NCI-H187 (cell line): ENCODE measurements at places on chromosomes 6 and 20.
A peak's percentile ranks its signal among the peaks of the same experiment; 100 is the strongest.

DNA sequence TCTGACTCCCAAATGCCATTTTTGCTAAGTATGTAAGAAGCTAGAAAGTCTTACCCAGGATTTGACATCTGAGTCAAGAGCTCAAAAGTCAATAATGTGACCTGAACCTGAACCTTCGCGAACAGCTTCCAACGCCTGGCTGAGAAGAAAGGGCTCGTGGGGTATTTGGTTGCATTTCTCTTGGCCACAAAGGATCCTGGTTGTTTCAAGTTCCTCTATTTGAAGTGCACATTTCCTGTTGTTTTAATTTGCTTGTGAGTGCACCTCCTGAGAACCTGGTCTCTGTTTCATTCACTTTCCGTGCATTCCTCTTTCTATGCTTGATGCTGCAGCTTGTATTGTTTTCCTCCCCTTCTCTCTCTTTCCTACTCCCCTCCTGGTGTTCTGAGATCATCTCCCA lies 212.5 kb downstream of the FOXA2 start:
- DNase-seq: no peak

DNA sequence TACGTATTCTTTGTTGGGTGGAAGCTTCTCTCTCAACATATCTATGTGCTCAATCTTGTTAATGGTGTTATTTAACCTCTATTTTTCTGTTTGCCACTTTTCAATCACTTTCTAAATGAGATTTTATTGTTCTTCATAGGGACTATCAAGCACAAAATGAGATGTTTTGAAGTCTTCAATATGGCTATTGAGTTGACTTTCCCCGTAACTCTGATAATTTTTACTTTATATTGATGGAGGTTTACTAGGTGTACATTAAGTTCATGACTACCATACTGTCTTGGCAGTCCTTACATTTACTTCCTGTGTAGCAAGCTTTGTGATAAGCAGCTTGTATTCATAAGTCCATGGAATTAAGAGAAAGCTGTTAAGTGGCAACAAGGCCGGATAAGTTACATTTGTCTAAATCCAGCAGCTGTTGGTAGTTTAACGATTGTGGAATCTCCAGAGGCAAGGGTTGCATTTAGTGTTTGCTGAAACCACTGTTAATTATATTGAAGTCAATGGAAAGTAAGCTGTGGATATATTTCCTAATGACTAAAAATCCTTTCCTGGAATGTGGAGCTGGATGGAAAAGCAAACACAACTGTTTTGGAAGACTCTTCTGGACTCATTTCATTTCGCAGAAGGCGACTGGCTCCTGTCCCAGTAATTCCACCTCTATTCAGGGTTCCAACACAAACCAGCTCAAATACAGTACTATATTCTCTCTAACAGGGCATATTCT lies 57.3 kb upstream of the SMIM29 start:
- no peak for DNase-seq

GRCh38 chr6:28782113-28782673 lies 141.6 kb downstream of the TRIM27 start:
- no peak for DNase-seq

DNA sequence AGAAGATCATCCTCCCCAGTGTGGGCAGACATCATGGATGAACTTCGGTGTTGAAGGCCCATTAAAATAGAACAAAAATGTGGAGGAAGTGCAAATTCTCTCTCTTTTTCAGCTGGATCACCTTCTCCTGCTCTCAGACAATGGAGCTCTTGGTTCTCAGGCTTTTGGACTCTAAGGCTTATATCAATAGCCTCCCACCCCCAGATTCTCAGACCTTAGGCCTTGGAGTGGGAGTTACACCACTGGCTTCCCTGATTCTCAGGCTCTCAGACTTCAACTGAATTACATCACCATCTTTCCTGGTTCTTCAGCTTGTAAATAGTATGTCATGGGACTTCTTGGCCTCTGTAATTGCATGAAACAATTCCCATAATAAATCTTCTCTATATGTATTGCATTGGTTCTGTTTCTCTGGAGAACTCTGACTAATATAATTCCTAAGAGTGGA lies 36.6 kb downstream of the NSFL1C start:
- no peak for DNase-seq

DNA sequence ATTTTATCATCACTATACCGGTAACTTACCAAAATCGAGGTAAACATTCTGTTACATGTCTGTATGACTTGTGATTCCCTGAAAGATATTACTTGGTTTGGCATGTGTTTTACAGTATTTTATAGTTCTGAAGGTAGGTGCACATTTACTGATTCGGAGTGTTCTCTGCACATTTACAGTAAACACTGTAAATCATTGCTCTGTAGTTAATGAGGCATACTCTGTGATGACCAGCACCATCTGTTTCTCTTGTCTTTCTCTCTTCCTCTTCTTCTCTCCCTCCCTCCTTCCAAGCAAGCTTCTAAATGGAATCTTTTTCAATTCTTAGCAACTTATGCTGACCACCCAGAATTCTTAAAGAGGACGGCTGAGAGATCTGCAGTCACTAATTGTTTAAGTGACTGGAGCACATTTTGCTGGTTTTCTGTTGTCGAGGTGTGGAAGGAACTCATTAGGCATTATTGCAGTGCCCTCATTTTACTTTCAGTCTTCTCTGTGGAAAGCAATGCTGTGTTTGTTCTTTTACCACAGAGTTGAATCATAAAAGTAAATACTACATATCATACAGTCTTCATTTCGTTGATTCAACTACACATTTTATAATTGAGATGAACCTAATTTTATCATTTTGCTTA lies 126.5 kb downstream of the UTRN start:
- DNase-seq: no peak

DNA sequence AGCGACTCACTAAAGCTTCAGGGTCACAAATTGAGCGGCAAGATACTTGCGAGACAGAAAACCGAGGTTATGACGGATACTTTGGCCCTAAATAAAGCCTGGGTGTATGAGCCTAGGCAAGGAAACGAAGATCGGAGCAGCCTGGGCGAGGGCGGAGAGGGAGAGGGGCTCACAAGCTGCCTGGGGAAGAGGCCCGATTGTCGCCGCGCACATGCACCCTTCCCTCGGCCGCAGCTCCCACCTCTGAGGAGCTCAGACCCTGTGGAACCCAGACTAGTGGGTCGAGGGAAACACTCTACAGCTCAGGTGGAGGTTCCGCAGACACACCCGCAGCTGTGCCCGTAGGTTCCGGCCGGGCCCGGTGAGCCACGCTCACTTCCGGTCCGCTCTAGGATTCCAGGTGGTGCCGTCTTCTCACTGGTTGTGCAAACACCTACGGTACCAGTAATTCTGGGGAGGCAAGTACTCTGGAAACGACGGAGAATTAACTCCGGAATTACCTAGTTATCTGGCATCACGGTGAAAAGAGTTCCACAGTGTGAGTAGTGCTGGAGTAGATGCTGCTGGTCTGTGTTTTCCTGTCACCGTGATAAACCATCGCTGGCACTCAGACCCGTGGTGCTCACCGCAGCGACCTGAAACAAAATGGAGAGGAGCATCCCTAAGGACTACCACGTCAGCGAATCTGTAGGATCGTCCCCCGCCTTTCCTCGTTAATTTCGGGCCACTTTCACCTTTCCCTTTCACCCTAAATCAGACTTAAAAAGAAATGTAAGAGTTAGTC lies 61.5 kb downstream of the GPX5 start:
- no peak for DNase-seq

GRCh38 chr6:115796829-115797228 lies 263.9 kb downstream of the FRK start:
- DNase-seq: no peak

- no peak for DNase-seq
Observed at GRCh38 chr6:20998748-20999448, 464.6 kb downstream of the CDKAL1 start.

- no peak for DNase-seq
Observed at GRCh38 chr20:36562724-36563123, 10.7 kb upstream of the TGIF2 start.

DNA sequence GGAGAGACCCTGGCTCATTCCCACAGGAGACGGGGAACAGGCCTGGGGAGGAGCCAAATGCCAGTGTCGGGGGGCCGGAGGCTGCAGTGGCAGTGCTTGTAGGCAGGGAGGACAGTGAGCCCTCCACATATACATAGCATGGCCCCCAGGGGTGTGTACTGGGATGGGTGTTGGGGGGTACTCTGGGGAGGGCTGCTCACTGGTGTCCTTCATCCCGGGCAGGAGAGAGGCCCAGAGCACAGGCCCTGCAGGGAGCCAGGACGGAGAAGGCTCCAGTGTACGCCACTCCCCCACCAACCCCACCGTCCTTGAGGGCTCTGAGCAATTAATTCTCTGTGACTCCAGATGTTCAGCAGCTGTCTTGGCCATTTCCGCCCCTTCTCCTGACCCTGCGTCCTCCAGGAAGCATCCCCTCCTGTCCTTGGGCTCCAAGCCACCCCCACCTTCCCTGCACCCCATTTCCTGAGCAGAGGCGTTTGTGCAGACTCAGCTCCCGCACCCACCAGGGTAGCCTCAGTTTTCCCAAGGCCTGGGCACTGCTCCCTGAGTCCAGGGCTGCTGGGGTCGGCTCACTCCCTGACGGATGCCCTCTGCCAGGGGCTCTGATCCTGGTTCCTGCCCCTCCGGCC lies 3.4 kb upstream of the ABHD16B start:
- DNase-seq: no peak

- DNase-seq: peak; percentile 96
Observed at GRCh38 chr20:44885392-44886265, at the start of gene YWHAB. TSS of gene YWHAB (plus strand) at chr20:44885705. CDS start at chr20:44901534, 15,829 bp downstream.

GRCh38 chr6:123745895-123746294 lies 57.8 kb upstream of the NKAIN2 start:
- no peak for DNase-seq

DNA sequence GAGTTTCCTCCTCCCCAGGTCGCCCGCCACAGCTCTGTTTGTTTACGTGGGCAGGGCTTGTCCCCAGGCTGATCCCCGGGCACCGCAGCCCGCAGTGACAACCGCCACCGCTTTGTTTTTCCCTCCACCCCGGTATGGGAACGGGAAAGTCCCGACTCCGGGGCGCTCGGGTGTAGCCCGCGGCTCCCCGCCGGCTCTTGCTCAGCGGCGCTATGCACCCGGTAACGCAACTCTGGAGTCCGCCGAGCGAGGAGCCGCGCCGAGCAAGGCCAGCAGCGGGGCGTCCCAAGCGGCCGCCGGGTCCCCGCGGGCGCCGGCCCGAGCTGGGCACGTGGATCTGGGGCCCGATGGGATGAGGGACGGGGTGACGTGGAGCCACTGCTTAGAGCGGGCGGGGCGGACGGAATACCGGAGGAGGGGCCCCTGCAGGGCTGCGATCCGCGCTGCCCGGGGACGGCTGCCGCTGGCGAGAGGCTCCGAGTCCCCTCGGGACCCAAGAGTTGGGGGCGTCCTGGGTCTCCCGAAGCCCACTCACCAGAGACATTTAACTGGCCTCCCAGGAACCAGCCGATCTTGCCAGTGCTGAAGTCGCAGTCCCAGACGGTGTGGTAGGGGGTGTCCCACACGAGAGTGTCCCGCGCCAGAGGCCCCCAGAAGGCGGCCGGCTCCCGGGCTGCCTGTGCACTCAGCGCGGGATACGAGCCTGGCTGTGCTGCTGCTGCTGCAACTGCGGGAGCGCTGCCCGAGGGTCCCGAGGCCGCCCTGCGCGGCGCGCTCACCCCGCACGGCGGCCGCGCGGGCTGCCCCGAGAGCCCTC lies 497 bp downstream of the ACSS1 start:
- DNase-seq: no peak

GRCh38 chr6:157198425-157199279 lies 124.7 kb downstream of the TMEM242 start:
- DNase-seq: peak; percentile 48

- DNase-seq: no peak
Observed at GRCh38 chr20:32685541-32686529, 12.1 kb upstream of the C20orf203 start.

- no peak for DNase-seq
Observed at GRCh38 chr6:13406781-13407180, 78.4 kb upstream of the TBC1D7 start.

DNA sequence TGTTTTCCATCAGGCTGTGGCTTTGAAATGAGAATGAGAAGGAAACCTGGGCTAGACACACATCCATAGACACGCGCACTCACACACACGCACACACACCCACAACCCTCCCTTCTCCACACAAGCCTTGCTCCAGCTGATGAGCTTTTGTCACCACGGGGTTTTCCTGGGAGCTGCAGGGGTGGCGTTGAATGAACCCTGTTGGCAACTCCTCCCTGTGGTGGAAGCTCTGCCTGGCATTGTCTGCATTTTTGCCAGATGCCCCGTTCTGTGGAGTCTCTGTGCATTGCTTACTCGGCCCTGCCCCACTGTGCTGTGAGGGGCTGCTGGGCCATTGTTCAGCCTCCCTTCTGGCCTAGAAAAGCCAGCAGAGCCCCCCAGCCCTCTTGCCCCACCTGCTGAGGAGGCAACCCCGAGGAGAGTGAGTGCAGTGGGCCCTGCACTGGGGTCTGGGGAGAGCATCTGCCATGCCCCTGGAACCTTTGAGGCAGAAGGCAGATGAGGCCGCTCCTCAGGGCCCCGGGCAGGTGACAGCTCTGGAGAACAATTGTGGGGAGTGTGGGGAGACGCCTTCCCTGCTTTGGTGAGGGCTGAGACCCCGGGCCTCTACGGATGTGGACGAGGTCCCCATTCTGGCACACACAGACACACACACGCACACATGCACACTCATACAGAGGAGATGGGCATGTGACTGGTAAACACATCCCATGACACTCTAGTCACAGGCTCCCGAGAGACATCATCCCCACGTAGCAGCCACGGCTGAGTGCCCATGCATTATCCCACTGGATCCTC lies 9.9 kb downstream of the ADIG start:
- DNase-seq: no peak

GRCh38 chr6:52754443-52754842 lies 8.8 kb downstream of the GSTA2 start:
- DNase-seq: no peak

- no peak for DNase-seq
Observed at GRCh38 chr6:143224516-143224915, 163.8 kb downstream of the AIG1 start.

DNA sequence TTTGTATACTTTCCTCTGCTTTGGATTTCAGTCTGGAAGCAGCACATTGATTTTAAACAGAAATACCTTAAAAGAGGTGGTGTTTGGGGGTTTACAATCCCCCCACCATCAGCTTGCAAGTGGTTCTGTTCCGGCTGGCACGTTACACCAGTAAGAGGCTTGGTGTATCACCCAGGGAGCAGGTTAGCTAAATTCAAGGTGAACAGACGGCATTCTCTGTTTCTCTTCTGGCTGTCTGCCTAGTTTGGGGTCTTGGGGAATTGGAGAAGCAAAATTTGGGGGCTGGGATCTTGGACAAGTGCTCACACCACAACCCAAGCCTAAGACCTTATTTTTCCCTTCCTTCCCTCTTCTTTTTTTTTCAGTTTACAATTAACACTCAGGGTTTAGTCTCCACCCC lies 7.5 kb upstream of the APCDD1L start:
- DNase-seq: no peak

DNA sequence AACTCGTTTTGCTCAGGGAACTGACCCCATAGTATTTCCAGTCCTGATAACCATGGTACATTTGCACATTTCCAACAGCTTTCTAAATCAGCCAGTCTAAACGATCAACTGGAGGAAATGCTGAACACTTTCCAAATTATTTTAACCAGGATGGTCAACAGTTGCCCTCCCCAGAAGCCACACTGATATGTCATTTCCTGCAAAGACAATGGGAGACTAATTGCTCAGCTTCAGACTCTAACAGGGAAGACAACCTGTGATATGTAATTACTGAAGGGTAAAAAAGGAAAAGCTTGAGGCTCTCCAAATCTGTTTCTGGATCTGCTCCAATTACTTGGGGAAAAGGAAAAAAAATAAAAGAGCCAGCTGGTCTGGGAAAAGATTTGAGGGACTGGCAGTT lies 88.8 kb downstream of the FYN start:
- no peak for DNase-seq
